ENCODE measurements at places on chromosomes 16 and 17.

GRCh38 chr17:38339891-38340290 lies 3.9 kb downstream of the GPR179 start:
- DNase-seq, result no peak

DNA sequence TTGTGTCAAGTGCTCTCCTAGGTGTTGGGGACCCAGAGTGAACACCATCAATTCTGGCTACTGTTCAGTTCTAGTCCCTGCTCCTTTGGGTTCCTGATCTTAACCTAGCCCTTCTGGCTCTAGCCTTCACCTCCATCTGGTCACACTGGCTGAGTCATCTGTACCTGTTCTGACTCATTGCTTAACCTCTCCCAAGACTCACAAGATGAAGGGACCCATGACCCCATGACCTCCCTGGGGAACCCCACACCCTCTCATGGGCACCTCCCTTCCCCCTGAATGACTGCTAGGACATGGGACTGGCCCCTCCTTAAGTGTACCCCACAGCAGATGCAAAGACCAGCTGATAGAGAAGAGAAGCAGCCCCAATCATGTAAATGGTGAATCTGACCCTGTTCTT lies 345.8 kb upstream of the CDH5 start:
- DNase-seq, result no peak

- DNase-seq, result no peak
These were observed 3.9 kb downstream of the RAPGEFL1 start for GRCh38 chr17:40181205-40181604.

- DNase-seq, result no peak
These were observed 303.0 kb upstream of the IRX5 start for GRCh38 chr16:54627616-54628015.

- no peak for DNase-seq
These were observed 92.5 kb upstream of the PLCG2 start for GRCh38 chr16:81686391-81687130.

DNA sequence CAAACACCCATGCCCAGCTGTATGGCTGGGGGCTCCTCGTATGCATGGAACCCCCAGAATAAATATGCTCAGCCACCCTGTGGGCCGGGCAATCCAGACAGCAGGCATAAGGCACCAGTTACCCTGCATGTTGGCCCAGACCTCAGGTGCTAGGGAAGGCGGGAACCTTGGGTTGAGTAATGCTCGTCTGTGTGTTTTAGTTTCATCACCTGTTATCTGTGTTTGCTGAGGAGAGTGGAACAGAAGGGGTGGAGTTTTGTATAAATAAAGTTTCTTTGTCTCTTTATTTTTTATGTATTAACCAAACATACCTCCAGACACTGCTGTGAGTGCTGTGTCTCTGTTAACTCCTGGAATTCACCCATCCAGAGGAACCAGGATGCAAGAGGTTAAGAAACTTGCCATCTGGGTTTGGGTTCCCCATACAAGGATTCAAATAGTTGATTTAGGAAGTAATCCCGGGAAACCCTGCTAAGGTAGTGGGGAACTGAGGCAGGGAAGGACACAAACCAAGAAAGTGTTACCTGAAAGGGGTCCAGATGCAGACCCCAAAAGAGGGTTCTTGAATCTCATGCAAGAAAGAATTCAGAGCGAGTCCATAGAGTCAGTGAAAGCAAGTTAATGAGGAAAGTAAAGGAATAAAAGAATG lies 37.4 kb upstream of the IL21R start:
- no peak for DNase-seq

DNA sequence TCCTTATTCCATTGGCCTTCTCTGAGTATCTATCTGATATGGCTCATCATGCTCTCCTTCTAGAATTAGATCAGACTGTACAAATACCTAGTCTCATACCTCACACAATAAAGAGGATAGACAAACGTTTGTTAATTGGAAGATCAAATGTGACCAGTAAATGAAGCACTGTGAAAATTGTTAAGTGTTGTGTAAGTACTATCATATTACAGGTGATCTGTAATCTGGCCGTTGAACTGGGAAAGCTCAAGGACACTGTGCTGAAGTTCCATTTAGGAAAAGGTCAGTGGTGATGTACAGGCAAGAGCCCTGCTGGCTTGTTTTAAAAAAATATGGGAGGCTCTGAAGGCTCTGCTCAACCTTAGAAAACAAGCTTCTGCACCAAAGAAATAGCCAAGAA lies 38.5 kb upstream of the CORO6 start:
- DNase-seq, result no peak

DNA sequence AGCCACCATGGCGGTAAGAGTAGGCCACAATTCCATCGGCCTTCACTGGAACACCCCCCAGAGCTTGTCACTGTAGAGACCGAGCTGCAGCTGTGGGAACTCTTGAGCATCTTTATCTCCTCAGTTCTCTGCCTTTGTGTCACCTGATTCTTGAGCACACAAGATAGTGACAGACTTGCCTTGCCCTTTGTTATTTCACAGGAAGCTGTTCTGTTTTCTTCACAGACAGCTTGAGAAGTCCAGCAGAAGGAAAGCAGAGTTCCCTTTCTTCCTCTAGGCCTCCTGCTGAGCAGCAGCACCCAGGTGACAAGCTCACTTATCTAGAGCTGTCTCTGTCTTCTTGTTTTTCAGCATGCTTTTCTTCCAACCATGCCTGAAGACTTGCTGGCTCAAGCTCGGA lies 38.4 kb upstream of the ENDOV start:
- DNase-seq, result no peak

GRCh38 chr17:49985310-49985990 lies 9.6 kb downstream of the DLX3 start:
- no peak for DNase-seq

DNA sequence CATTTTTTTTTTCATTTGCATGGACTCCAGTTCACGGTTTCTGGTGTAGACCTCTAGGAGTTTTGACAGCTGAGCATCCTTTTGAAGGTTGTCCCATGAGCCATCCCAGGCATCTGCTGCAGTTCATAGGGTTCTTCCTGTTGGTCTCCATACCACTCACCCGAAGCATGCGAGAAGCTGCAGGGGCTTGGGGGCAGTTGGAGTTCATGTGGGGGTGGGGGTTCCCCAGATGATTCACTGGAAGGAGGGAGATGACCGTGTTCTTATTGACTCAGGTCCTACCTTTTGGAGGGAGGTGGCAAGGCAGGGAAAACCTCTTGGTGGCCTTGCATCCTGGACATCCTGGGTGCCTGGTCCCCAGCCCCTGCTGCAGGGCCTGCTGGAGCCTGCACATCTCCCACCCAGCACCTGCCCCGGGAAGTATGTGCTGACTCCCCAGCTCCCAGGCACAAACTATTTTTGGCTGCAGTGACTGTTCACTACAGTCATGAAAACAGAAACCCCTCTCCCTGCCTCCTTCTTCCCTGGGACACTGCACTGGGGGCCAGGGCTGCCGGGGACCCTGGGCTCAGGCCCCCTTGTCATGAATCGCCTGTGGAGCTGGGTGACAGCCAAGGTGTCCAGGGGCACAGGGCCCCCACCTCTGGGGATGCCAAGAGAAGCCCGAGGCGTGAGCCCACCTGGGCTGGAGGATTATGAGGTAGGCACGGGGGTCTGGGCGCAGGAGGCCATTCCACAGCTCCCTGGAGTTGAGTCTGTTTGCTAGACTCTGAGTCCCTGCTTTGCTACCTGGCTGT lies 64.9 kb upstream of the LGALS9 start:
- no peak for DNase-seq

DNA sequence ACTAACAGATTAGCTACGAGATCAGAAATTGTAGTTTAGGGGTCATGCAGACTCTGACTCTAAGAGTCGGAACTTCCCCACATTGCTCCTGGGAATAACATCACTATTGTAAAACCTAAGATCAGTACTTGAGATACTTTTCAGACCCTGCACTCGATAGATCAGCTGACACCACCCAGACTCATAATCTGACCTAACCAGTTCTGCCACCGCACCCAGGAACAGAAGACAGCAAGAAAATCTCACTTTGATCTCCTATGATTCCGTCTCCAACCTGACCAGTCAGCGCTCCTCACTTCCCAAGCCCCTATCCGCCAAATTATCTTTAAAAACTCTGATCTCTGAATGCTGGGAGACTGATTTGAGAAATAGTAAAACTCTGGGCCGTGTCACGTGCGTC lies 27.2 kb upstream of the ASGR2 start:
- DNase-seq, result no peak

DNA sequence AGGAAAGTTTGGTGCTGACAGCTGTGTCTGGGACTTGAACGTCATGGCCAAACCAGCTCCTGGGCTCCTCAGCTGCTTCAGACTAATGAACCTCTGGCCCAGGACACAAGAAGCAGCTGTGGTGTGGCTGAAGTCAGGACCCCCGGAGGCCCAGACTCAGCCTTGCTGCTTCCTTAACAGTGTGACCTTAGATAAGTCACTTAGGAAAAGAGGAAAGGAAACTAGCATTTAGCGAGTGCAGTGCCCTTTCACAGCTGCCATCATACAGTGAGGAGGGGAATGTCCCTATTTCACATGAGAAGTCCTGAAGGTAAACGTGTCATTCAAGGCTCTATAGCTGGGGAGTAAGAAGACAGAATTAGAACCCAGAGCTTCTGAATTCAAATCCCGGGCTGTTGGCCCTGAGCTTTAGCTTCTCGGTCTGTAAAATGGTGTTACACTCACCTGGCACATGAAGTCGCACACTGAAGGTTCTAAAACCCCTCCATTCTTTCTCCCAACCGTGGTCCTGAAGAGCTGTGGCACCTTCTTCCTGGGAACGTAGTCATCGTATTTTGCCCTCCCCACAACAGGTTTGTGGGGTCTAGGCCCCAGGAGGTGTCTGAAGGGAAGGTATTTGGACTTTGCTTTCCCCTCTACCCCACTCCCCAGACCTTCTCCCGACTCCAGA lies 910 bp upstream of the RAMP2 start:
- DNase-seq, result no peak

- DNase-seq, result no peak
These were observed 8.0 kb downstream of the BRD7 start for GRCh38 chr16:50360779-50361178.

- no peak for DNase-seq
These were observed 24.0 kb downstream of the LIMD2 start for GRCh38 chr17:63675607-63676546.

DNA sequence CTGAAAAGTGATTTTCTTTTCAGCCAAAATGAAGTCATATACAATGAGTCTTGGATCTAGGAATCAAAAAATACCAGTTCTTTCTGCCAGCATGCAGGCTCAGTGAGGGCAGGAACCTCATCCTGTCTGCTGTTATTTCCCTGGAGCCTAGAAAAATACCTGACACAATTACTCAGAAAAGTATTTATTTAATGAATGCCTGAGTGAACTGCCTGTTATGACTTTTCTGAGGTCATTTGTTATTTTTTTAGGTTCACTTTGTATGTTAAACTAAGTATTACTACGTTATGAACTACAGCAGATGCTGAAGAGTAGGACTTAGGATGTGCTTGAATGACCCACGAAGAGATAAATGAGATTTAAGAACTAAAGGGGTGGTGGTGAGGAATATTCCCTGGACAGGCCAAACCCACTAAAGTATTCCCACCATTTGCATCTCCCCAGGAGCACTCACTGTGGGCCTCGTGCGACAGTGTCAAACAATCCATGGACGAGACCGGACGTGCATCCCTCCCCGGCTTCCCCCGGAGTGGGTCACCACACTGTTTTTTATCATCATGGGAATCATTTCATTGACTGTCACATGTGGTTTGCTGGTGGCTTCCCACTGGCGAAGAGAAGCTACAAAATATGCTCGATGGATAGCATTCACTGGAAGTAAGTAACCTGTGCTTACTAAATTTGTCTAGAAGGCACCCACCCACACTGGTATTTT lies 17.1 kb upstream of the VWA3A start:
- no peak for DNase-seq

DNA sequence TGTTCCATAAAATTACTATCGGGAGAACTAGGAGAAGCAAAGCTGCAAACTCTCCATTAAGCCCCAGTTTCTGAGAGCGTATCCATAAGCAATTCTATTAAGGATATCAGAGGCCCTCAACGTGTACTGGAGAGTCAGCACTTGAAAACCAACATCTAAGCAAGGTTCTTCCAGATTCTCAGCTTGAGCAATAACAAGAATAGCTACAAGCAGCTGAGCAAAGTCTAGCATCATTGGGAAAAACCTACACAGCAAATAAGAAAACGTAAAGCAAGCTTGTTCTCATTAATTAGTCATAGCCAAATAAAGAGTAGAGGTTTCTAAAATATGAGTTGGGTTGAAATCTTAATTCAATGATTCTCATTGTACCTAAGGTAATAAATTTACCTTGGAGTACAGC lies 26.9 kb upstream of the COX10 start:
- no peak for DNase-seq

DNA sequence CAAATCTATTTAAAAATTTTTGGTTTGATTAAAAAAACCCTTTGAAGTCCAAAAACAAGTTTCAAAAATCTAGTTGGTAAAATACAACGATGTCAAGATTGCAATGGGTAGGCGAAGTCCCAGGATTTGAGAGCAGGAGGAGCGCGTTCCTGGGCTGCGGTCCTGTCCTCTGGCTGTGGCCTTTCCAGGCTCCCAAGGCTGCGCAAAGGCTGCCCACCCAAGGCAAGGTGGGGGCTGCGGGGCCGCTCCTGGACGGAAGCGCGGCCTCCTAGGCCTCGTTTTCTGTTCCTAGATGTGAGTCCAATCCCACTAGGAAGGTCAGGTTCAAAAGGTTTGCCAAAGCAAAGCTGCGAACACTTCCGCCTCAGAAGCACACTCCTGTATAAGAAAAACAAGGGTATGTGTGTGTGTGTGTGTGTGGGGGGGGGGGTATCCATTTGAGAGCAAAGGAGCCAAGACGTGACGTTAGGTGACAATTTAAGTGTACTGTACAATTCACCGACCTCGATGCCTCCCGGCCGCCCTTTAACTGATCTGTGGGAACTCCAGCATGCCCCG lies 9.2 kb downstream of the AHSP start:
- no peak for DNase-seq

GRCh38 chr17:14923981-14924380 lies 341.1 kb downstream of the PMP22 start:
- no peak for DNase-seq

GRCh38 chr17:28545141-28545503 lies 7.3 kb downstream of the UNC119 start:
- DNase-seq, result no peak

DNA sequence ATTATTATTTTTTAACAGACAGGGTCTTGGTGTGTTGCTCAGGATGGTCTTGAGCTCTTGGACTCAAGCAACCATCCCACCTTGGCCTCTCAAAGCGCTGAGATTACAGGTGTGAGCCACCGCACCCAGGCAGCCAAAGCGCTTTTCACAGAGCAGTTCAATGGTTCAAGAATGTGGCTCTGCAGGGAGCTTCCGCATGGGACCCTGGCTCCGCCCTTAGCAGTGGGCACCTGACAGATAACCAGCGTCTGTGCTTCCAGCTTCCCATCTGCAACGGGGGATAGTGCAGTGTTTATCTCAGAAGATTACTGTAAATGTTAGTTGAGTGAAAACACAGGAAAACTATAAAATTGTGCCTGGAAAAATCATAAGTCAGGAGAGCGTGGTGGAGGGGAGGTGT lies 99.4 kb downstream of the KCNJ12 start:
- DNase-seq, result no peak
